ENCODE measurements at places on chromosomes 1 and 21.

DNA sequence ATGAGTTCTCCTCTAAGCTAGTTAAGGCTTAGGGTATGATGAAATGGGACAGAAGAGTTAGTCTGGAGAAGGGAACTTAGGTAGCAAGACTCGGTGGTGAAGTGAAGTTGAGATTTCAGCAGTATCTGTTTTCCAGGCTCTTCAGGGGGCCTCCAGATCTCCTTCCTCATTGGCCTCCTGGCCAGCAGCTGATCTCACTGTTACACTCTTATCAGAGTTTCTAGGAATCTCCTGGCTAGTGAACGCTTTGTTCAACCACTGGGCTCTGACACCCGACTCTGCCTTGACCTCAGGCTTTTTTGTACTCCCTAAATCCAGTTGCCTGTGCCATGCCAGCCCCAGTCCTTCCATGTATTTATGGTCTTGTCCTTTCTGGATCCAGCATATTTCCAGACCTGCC lies 311.0 kb downstream of the ASTN1 start:
- no peak for DNase-seq

GRCh38 chr21:45074818-45075595 lies 627 bp downstream of the ADARB1 start:
- no peak for DNase-seq

DNA sequence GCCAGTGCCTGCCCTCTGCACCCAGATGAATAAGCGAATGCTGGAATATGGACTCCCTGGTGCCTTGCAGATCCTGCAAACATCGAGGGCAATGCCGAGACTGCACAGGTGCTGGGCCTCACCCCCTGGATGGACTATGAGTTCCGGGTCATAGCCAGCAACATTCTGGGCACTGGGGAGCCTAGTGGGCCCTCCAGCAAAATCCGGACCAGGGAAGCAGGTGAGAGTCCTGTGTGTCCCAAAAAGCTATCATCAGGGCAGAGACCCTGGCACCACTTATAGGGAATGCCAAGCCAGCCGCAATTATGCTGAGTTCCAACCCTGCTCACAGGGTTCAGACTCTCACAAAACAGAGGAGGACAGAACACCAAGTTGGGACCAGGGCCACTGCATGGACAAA lies 17.2 kb downstream of the TMEM81 start:
- DNase-seq: no peak

- no peak for DNase-seq
Observed at GRCh38 chr1:208425096-208425495, 180.9 kb upstream of the PLXNA2 start.

GRCh38 chr1:37676281-37677142 lies 15.8 kb upstream of the CDCA8 start:
- no peak for DNase-seq

GRCh38 chr1:101175886-101176285 lies 60.9 kb upstream of the S1PR1 start:
- DNase-seq: no peak

GRCh38 chr1:66295803-66296202 lies 238.2 kb upstream of the SGIP1 start:
- no peak for DNase-seq

Data from anterior cingulate cortex (tissue), 58 donors.